Central memory CD8-positive, alpha-beta T cell (primary cell): ENCODE measurements at places on chromosomes 11 and 22.
A peak's percentile ranks its signal among the peaks of the same experiment; 100 is the strongest.

DNA sequence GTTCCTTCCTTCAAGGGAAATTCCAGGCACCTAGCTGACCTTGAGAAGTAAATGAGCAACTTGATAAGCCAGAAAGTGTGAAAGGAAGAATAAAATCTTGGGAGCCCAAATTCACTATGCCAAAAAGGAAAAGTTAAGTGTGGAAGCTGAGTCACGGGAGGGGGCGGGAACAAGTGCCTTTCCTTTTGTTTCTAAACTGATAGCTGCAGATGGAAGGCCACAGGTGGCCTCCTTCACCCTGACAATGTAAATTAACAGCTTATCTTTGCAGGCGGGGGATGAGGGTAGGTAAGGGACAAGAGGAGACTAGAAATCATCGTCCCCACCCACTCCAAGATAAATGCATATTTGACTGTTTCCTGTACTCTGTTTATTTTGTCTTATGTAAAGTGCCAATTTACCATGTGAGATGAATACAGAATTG is 36.4 kb upstream of the TREH start:
- no peak for DNase-seq

- no peak for DNase-seq
These were observed 17.6 kb upstream of the HDHD5 start for GRCh38 chr22:17176715-17177114.

DNA sequence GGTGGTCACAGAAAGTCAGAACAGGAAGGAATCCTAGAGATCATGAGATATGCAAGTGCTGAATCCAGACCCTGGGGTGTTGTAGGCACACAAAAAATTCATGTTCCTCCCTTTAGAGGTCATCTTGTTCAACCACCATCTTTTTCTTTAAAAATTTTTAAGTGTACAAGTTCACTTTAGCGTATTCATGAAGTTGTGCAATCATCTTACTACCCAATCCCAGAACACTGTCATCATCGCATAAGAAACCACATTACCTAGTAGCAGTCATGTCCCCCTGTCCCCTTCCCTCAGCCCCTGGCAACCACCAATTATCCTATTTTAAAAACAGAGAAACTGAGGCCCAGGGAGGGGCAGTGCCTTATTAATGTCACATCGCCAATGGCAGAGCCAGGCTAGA is 20.3 kb upstream of the WNT11 start:
- DNase-seq, result no peak

GRCh38 chr22:50081426-50082196 is 3.6 kb downstream of the MLC1 start:
- no peak for DNase-seq

DNA sequence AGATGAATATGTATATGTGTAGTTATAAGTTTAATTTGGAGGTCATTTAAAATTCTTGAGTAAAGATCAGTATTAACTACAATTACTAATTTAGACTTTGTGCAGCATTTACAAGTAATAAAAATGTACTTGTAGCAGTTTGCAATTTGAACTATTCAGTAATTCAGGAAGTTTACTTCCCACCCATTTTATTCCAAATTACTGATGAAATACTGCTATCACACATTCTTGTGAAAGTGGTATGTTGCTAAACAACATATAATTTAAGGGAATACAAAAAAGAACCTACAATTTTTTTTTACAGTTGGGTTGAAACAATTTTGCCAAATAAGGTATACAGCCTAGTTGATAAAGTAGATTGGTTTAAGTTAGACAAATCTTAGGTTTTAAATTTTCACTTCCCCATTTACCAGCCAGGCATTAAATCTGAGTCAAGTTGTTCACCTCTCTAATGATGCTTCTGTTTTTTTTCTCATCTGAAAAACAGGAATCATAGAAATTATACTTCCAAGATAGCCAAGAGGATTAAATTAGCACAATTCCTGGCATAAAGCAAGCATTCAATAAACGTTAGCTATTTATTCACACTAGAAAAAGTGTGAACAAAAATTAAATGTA is 45.3 kb downstream of the ZBTB44 start:
- no peak for DNase-seq

- DNase-seq, result no peak
These were observed 67.4 kb downstream of the SCN3B start for GRCh38 chr11:123587044-123587443.

- DNase-seq, result peak; percentile 66
These were observed 799 bp downstream of the CCDC88B start for GRCh38 chr11:64340671-64341335.

DNA sequence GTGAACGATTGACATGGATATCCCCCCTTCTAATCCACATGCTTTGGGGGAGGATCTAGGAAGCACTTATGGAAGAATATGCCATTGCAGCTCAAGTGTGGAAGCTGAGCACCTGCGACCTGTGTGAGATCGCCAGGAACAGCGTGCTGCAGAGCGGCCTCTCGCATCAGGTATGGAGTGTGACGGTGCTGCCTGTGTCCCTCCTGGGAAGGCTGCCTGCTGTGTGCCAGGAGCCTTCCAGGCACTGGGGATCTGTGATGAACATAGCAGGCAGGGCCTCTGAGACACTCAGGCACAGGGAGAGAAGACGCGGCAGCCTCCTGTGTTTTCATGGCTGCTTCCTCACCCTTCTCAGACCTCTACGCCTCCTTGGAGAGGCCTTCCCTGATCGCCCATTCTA is 36.5 kb downstream of the RNF141 start:
- no peak for DNase-seq

GRCh38 chr22:29260031-29260560 is 7.7 kb downstream of the RHBDD3 start:
- DNase-seq, result no peak

GRCh38 chr11:34004236-34004635 is 47.3 kb upstream of the CAPRIN1 start:
- DNase-seq, result no peak

GRCh38 chr11:22670830-22671229 is 4.4 kb downstream of the GAS2 start:
- DNase-seq, result no peak

- DNase-seq, result no peak
These were observed 16.8 kb downstream of the LRRC32 start for GRCh38 chr11:76653674-76654284.

DNA sequence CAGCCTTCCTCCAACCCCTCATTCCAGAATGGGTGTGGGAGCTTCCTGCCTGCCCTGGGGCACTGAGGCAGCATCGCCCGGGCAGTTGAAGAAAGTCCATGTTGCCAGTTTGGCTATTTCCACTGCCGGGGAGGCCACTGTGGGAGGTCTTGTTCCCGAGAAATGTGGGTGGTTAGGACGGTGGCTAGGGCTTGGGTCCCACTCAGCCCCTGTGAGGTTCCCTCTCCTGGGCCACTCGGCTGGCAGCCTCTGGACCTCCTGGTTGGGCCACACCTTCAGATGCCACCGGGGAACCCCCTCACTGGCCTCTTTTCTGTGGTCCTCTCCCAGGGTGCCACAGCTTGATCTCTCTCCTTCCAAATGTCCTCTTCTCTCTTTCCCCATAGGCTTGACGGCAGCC is 5.1 kb upstream of the PPP6R3 start:
- DNase-seq, result no peak

- DNase-seq, result peak; percentile 37
These were observed 11.1 kb downstream of the POLR3H start for GRCh38 chr22:41532908-41533825.

DNA sequence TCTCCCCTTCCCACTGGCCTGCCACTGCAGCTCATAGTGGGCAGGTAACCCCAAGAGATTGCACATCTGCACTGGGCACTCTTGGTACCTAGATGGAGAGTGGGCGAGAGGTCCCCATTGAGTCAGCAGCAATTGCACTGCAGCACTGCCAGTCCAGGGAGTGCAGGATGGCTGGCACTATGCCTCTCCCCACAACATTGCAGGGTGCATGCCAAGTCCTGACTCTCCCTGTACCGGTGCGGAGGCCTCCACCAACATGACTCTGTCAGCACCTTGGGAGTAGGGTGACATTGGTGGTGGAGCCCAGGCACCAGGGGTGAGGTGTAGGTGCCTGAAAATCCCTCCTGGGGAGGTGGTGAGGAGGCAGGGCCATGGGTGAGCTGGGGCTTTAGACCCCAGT is 82.2 kb downstream of the TRAF6 start:
- no peak for DNase-seq

GRCh38 chr11:27703481-27703880 is 3.2 kb upstream of the BDNF start:
- no peak for DNase-seq

- no peak for DNase-seq
These were observed 74.1 kb upstream of the SHANK2 start for GRCh38 chr11:71326328-71326940.

GRCh38 chr11:132187814-132188213 is 817.4 kb downstream of the NTM start:
- DNase-seq, result no peak

DNA sequence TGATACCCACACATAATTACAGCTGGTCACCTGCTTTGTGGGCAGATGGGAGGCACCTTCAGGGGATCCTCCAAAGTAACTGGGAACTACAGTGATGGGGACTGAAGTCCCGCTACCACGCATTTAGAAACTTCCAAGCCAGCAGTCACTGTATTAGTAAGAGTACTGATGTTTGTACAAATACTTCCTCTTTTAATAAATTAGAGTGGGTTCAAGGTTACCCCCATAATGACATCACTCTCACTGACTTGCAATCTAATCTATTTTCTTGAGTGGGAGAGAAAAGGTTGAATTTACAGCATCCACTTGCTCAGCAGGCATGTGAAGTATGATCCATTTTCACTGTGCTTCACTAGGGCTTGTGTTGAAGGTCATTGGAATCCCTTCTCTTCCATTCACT is 72.1 kb upstream of the TIMP3 start:
- no peak for DNase-seq

DNA sequence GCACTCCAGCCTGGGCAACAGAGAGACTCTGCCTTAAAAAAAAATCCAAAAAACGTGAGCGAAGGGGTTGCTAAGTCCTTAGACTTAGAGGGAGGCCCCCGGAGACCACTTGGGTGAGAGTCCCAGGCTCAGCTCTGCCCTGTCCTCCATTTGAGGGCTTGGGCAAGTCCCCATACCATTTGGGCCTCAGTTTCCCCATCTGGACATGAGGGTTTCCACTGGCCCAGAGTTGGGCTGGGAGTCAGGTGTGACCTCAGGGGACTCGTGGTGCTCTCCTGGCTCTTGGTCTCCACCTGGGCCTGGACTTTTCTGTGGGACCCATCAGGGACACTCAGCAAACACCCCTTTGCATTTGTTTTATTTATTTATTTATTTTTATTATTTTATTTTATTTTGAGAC is 35.2 kb upstream of the CSNK1E start:
- no peak for DNase-seq

DNA sequence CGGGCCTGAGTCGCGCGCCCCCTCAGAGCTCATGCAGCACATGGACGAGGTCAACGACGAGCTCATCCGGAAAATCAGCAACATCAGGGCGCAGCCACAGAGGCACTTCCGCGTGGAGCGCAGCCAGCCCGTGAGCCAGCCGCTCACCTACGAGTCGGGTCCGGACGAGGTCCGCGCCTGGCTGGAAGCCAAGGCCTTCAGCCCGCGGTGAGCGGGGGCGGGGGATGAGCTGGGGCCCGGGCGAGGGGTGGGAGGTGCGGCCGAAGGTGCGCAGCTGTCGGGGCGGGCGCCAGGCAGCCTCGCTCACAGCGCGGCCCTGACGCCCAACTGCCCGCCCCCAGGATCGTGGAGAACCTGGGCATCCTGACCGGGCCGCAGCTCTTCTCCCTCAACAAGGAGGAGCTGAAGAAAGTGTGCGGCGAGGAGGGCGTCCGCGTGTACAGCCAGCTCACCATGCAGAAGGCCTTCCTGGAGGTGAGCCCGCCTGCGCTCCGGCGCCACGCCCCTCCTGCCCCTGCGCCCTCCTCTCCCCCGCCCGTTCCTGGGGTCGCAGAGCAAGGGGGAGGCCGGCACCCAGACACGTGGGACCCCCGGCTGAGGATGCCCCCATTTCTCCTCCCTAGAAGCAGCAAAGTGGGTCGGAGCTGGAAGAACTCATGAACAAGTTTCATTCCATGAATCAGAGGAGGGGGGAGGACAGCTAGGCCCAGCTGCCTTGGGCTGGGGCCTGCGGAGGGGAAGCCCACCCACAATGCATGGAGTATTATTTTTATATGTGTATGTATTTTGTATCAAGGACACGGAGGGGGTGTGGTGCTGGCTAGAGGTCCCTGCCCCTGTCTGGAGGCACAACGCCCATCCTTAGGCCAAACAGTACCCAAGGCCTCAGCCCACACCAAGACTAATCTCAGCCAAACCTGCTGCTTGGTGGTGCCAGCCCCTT is 20.5 kb downstream of the EPS8L2 start:
- DNase-seq, result no peak

DNA sequence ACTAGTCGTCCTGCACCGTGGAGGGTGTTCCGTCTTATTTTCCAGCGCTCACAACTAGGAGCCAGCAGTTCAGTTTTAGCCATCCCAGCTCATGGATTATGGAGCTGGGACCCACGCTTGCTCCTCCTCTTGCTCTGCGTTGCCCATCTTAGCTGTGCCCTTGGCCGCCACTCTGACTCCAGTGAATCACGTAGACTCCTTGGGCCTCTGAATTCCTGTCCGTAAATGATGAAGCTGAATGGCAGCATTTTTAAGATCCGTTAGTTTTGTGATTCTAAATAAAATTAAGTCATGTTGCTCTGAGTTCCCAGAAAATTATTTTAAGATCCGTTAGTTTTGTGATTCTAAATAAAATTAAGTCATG is 23.8 kb downstream of the BCR start:
- no peak for DNase-seq

DNA sequence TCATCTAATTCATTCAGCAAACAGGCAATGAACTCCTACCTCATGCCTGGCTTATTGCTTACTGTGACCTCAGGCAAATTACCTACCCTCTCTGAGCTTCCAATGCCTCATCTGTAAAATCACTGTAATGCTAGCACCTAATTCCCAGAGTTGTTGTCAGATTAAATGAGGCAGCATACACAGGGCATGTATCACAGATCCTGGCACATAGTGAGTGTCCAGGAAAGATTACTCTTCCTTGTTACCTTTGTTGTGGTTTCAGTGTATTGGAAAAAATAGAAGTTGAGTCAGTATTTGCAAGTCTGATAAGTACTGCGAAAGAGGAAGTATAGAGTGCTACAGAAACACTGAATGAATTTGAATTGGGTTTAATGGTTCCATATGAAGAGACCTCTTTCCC is 26.4 kb upstream of the LRRC55 start:
- no peak for DNase-seq

- DNase-seq, result no peak
These were observed 1.3 kb upstream of the MLC1 start for GRCh38 chr22:50086526-50086925.

GRCh38 chr11:77191429-77191822 is 63.4 kb downstream of the MYO7A start:
- no peak for DNase-seq

- no peak for DNase-seq
These were observed 352.0 kb upstream of the MPPED2 start for GRCh38 chr11:30938171-30938570.

DNA sequence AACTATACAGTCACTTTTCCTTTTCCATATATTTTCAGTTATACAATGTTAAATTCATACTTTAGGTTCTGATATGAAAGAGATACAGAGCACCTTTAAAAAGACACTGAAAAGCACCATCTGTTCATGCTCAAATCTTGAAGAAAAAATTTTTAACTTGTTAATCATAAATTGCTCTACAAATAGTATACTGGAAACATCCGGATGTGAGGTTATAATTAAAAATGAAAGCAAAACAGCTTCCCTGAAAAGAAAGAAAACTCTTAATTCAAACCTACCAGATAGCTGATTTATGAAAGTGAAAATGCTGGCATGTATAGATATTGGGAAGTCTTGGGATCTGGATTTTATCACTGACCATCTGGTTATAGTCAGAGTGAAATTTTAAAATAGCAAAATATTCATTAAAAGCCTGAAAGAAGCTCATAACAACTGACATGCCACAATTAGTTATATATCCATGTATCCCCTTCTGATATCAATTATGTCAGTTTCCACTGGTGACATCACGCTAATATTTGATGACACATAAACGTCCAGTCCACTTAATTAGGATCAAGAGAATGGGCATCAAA is 740.0 kb downstream of the DLG2 start:
- DNase-seq, result no peak
